Erythroblast (primary cell): ENCODE measurements at places on chromosomes 1 and 21.

DNA sequence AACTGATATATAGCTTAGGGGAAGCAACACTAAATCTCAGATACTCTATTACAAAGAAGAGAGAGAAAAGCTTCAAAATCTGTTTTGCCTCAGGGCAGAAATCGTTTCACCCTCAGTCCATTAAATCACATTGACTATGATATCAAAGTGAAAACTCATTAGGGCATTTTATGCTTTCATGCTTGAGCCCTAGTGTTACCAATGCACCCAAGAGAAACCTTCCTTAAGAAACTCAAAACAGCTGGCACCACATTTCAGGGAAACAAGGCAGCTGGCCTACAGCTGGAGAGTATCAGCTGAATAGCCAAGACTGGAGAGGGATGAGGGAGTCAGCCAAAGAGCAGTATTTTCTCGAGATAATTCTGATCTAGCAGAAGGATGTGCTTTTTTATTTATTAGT, 14.9 kb downstream of the COLGALT2 start:
- no peak for DNase-seq

- no peak for DNase-seq
Observed at GRCh38 chr1:93585059-93585966, 96.3 kb downstream of the BCAR3 start.

DNA sequence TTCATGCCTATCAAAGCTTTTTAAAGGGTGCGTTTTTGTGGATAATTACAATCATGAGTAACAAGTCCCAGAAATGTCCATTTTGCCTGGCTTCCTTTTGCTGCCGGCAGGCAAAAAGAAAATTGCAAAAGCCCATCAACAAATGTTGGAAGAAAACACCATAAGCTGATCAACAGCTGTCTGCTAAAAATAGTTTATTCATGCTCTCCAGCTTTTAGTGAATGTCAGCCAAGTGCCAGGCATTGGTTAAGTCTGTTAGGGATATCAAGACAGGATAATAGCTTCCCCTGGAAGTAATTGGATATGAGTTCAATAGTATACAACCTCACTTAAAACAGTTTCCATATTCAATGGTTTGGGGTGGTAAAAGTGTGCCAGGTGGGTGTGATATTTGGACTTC, 13.6 kb upstream of the AGMAT start:
- DNase-seq: no peak

- no peak for DNase-seq
Observed at GRCh38 chr1:168360151-168361021, 79.7 kb downstream of the TBX19 start.

- DNase-seq: no peak
Observed at GRCh38 chr1:100661176-100661575, 58.4 kb upstream of the VCAM1 start.

- no peak for DNase-seq
Observed at GRCh38 chr1:185526344-185527307, 207.6 kb upstream of the HMCN1 start.

DNA sequence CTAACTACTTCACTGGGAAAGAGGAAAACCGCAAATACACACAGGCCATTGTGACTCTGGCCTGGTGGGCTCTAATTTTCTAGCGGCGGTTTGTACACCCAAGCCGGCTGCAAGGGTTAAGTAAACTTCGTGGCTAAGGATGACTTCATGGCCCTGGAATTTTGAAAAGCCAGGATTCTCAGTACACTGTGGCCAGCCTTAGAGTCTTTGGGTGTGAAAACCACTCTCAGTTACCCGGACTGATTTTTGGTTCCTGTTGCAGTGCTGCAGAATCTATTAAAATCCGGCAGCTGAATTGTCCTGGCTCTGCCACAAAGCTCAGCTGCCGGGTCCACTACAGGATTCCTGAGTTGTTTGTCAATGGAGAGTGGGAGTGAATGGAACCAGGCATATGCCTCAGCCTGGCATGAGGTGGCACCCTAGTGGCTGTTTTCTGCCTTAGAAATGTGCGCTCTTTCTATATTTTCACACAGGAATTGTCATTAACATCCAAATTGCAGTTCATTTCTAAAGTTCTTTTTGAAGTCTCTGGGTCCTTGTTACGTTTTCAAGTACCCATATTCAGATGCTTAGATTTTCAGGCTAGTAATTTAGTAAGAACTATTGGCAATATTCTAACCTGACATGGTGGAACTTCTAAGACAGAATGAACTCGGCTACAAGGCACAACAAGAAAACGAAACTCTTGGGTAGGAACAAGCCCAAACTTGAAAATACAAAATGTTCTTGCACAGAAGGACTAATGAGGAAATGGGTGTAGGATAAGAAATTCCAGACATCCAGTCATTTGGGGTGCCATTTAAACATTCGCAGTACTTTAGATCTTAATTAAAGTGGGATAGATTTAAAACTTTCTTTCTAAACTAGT, 255.9 kb downstream of the NFIA start:
- no peak for DNase-seq

GRCh38 chr1:237239248-237239647, 197.3 kb downstream of the RYR2 start:
- DNase-seq: no peak

DNA sequence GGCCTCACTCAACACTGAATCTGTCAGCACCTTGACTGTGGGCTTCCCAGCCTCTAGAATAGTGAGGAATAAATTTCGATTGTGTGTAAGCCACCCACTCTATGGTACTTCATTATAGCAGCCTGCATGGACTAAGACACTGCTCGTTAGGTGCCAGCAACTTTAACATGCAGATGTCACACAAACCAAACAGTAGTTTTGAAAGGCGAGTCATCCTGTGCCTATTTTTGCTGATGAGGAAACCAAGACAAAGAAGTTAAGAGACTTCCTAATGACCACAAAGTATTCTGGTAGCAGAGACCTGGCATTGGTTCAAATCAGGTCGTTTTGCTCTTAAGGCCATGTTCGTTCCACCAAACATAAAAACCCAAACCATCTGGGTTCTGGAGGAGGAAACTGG, 42.9 kb downstream of the BATF3 start:
- no peak for DNase-seq

DNA sequence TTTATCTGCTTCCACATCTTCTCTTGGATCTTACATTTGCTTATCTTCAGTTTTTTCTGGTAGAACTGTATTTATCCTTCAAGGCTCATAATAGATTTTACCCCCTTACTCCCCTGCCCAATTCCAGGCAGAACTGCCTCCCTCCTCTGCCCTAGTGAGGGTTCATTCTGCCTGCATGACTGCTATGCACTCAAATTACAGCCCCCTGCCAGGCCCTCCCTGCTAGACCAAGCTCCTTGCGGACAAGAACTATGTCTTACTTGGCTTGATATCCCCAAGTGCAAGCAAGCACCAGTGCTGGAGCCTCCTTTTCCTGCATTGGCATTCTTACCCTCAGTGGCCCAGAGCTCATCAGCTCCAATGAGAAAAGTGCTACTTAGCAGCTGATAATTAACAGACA, 18.1 kb downstream of the MAPKAPK2 start:
- no peak for DNase-seq

- DNase-seq: no peak
Observed at GRCh38 chr1:15160626-15161025, 7.1 kb downstream of the TMEM51 start.

GRCh38 chr1:51014878-51015277, 44.8 kb downstream of the CDKN2C start:
- no peak for DNase-seq

- no peak for DNase-seq
Observed at GRCh38 chr1:39859859-39860812, 23.2 kb downstream of the TRIT1 start.

DNA sequence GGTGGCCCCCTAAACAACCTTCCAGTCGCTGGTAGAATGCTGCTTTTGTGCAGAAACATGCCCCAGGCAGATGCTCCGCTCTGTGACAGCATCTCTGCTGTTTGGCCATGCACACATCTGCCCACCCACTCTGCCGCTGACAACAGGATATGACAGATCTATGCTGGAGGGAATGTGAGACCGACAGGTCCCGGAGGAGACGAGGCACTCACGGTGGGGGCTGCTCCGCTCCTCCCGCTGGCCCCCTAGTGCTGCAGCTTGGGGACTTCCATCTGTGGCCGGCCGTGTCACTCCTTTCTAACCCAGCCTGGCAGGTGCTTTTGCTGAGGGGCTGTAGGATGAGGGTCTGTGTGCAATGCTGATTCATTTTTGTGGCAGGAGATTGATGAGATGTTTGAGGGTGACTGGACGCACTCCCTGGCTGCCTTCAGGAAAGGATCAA, 49.1 kb upstream of the DMRTB1 start:
- no peak for DNase-seq

GRCh38 chr1:8745749-8746390, 71.6 kb downstream of the RERE start:
- DNase-seq: no peak

- no peak for DNase-seq
Observed at GRCh38 chr1:228873709-228874108, 138.4 kb downstream of the RHOU start.

DNA sequence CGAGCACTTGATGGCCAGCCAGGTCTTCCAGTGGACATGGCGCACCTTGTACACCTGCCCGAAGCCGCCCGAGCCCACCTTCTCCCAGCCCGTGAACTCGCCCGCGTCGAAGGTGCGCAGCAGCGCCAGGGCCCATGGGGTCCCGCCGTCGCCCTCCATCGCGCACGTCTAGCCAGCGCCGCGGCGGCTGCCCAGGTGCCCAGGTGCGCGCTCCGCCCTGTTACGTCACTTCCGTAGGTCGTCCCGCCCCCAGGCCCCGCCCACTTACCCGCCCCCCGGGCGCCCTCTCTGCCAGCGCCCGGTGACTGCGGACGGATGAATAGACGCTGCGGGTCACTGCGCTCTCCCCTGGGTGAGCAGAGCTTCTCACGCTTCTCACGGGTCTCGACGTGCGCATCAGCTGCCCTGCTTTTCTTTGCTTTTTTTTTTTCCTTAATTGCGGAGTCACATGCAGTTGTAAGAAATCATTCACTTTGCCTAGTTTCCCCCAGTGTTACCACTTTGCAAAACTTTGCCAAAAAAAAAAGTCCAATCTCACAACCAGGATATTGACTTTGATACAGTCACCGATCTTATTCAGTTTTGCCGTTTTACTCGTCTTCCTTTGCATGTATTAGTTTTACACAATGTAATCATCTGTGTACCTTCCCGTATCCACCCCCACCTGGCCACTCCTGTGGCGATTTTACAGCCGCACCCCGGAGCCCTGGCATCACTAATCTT, at the start of gene RIPK4:
RIPK4 (minus strand) TSS at position 170 of the 723 bp plus-strand sequence; CDS start at position 159, 11 bp downstream.
- DNase-seq: peak; percentile 33

GRCh38 chr1:160641323-160642280, 5.2 kb downstream of the SLAMF1 start:
- no peak for DNase-seq

GRCh38 chr1:63277195-63278192, 44.9 kb upstream of the FOXD3 start:
- DNase-seq: no peak

GRCh38 chr1:43541141-43541540, 10.5 kb downstream of the PTPRF start:
- DNase-seq: no peak

GRCh38 chr1:56585985-56586384, 6.6 kb upstream of the PLPP3 start:
- no peak for DNase-seq

DNA sequence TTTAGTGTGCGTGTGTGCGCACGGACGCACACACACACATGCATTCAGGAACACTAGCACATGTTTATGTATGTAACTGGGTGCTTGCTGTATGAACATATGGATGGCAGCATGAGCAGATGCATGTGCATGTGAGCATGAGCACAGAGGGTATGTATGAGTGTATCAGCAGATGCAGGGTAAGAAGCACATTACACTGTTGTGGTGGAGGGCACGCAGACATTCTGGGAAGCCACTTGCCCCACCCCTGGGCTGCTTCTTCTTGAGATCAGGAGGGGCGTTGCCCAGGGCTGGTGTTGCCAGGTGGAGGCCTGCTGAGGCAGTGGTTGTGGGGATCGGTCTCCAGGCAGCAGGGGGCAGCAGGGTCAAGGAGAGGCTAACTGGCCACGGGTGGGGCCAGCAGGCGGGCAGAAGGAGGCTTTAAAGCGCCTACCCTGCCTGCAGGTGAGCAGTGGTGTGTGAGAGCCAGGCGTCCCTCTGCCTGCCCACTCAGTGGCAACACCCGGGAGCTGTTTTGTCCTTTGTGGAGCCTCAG, 3.9 kb upstream of the P3R3URF start:
- peak; percentile 57 for DNase-seq

- DNase-seq: no peak
Observed at GRCh38 chr1:233805786-233806185, 98.7 kb upstream of the SLC35F3 start.

- no peak for DNase-seq
Observed at GRCh38 chr1:241311056-241311746, 45.8 kb downstream of the RGS7 start.

DNA sequence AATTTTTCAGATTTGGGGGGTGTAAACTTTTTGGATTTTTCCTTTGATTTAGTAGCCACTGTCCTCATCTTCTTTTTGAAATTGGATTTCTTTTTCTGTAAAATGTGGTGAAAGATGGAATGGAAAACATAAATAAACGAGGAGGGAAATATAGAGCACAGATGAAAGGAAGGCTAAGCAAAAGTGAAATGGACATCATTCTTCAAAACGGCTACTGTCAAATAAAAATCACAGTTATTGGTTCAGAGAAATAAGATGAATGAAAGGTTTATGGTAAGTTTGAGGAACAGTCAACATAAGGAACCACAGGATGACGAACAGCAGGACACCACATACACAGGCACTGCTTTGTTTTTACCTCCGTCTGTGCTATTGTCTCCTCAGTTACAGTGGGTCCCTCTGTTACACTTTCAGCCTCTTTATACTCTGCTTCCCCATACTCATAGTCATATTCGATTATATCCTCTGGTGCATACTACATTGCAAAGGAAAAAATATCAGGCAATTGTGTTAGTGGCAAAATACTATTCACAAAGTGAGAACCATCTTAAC, 82.4 kb downstream of the COL11A1 start:
- no peak for DNase-seq

DNA sequence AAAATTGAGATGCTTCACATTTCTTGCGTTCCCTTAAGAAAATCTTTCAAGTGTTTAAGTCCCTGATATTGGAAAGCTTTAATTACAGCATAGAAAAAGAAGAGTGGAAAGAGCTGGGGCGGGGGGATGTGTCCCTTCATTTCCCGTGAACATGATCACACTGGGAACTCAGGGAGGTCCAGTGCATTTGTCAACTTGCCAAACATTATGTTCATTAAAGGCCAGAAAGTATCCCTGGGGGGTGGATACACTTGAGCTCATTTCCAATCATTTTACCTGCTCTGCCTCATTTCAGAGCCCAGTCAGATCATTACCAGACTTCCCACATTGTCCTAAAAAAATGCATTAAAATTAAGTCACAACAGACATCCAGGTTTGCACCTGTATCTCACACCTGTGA, 123.6 kb upstream of the KCNJ15 start:
- DNase-seq: no peak
